Suprapubic skin (tissue), 4 donors: ENCODE measurements at places on chromosomes 4 and X. TPM values are rescaled to one million over a fixed set of nuclear protein-coding genes. Genes with fewer than 3 reads are reported as not detected.

The CT45A3 gene
- not detected for total RNA-seq

DNA sequence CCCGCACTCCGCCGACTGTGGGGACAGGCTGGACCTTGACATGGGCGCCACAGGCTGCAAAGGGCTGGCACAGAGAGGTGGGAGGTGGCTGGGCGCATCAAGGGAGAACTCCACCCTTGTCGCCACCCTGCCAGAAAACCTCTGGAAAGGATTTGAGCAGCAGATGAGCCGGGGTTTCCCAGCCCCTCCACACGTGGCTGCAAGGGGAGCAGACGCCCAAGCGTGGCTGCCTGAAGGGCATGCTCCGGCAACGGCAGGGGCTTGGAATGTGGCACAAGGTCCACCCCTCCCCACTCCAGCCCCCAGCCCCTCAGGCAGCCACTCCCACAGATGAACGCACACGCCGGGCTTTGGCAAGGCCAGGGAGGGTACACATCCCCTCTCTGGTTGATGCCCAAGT is 4.6 kb downstream of the BGN start:
- DNase-seq, result no peak

GRCh38 chrX:32443841-32444240 is 767.5 kb downstream of the DMD start:
- no peak for DNase-seq

- no peak for DNase-seq
Measured at GRCh38 chr4:17665852-17666251, 51.4 kb downstream of the MED28 start.

DNA sequence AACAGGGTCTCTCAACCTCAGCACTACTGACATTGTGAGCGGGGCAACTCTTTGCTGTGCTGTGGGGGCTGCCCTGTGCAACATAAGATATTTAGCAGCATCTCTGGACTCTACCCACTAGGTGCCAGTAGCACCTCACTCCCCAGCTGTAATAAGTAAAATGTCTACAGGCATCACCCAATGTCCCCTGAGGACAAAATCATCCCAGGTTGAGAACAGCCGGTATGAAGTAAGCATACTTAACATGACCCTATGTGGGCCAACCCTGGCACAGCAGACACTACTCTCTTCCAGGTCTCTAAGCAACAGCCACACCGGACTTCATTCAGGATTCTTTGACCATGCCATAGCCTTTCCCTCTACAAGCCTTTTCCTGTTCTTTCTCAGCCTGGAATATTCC is 10.5 kb upstream of the MGST2 start:
- no peak for DNase-seq

DNA sequence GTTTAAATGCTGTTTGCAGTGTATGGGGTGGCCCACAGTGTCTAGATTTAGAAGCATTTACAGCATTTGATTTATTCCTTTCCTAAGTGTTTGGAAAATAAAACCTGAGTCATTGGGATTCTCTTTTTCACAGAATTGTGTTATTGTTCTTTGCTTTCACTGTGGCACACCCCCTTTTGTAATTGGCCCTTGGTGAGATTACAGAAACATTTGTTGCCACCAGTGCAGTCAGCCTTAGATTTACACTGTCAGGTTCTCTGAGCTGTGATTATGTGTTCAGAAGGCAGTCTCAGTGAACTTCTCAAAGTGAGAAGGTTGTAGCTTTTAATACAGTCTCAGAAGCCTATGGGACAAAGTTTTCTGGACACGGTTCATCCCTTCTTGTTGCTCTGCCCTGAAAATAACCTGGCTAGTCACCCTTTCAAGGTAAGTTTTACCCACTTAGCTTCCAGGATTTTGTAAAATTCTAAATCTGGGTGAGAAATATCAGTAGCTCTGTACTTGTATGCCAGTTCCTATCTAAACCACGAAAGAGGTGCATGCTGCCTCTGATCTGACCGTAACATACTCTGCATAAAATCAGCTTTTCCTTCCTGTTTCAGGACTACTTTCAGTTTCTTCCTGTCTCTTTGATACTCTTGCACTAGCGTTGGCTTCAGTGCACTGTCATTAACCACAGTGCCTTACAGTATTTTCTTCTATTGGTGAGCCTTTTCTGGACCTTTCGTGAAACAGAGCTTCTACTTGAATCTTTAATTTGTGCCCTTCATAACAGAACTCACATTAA is 12.6 kb downstream of the RUFY3 start:
- DNase-seq, result no peak
